MV-4-11 (cell line): ENCODE measurements at places on chromosomes 4 and X.
A peak's percentile ranks its signal among the peaks of the same experiment; 100 is the strongest.

DNA sequence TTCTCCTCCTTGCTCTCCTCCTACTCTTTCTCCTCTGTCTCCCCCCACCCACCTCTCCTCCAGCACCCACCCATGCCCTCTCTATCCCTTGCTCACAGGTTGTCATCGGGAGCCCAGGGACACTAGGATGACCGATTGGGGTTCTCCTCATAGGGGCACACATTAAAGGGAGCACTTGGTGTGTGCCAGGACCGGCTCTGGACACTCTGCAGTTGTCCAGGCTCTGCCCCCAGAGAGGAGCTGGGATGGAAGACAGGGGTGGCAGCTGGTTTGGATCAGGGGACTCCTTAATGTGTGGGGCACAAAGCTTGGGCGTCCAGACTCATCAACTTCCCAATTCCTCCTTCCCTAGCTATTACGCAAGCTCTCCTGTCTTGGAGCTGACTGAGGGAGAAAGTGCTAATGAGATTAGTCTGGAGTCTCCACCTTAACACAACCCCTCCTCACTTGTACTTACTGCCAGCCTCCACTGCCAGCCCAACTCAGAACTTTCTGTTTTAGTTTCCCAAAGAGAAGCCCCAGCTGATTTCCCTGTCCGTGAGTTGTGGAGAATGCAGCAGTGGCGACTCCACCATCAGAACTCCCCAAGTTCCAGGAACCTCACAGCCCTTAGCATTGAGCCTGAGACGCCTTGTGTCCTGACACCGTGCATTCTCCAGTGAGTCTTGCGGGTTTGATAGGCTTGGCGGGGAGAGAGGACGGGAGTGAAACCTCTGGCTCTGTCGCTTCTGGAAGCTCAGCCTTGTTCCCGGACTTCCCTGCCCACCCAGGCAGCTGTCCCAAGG is 52.2 kb downstream of the CXorf49B start:
- no peak for DNase-seq

- peak; percentile 98 for DNase-seq
These were observed 57.3 kb upstream of the AP1S2 start for GRCh38 chrX:15911734-15912550.

DNA sequence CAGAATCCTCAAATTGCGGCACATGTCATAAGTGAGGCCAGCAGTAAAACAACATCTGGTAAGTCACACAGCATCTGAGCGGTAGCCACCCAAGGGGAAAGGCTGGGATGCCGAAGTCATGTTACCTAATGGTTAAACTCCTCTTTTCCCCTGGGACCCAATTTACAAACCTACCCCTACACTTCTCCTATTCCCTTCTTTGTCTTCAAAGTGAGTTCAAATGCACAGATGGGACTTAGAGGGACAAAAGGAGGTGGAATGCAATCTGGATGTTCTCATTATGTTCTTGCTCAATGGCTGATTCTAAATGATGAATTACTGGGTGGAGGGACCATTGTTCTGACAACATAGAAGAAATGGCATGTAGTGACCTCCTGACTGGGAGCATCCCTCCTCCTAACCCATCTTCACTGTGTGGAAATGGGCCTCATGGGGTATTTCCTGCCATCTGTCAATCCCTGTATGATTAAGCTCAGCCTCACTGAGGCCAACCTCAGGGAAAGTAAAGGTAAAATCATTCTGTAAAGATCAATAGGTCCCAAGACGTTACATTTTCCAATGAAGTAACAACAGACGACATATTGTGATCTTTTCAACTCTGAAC is 8.5 kb downstream of the CD40LG start:
- no peak for DNase-seq

DNA sequence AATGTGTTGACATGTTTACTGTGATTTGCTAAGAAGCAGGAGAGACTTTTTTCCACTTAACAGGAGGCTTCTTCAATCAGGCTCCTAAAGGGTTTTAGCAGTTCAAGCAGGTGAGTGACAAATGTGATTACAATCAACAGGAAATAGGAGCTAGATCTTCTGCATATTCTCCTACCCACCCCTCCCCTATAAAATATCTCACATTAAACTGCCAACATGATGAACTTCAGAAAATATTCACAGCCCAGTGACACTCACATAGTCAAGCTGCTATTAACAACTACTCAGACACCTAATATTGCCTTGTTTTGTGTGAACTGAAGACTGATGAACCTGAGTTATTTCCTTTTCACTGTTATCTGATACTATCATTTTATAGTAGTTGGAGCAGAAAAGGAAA is 55.9 kb upstream of the ANTXR2 start:
- DNase-seq: no peak

DNA sequence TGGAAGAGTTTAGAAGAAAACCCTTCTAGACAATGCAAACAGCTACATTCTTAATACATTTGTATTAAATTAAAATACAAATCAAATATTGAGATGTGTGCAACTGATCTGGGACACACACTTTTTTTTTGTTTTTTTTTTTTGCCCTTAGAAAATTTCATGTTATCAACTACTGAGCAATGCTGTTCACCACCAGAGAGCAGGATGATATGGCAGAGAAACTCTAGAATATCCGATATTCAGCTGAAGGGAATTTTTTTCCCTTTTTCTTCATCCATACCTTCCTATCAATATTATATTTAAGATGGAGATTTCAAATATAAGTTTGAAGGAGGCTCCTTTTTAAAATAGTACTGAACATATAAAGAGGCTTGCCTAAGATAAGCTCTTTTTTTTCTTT is 1.0 kb downstream of the NDST3 start:
- no peak for DNase-seq

- DNase-seq: peak; percentile 80
These were observed 8.5 kb upstream of the PTTG2 start for GRCh38 chr4:37951461-37952352.

DNA sequence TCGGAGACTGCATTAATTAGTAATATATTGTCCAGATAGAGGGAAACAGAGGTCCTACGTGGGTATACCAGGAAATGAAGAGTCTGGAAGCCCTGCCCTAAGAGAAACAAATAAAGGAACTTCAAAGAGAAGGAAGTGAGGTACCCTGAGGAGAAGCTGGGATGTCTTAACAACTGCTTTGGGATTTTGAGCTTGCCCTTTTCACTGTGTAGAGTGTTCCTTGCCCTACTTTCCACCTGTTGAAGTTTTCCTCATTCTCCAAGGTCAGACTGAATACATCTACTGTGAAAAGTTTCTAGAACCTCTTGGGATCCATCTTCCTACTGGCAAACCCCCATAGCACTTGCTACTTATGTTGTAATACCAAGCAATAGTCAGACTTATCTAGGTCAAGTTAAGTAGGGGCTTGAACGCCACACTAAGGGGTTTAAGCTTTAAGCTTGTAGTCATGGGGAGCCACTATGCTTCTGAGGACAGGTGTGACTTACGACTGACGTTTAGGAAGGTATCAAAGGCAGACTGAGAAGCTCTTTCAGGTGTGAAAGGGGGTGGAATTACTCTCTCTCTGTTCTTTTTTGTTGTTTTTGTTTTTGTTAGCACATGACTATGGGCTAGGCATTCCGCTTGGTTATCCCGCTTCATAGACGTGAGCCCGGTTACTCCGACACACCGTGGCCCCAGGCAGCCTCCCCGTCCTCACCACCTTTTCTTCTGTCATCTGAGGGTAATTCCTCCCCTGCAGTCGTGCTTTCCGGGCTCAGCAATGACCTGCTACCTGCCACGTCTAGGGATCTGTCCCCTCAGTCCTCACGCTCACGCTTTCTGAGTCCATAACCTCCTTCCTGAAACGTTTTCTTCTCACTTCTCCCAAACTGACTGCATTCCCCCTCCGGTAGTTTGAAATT is 959 bp upstream of the REST start:
- DNase-seq: peak; percentile 19

DNA sequence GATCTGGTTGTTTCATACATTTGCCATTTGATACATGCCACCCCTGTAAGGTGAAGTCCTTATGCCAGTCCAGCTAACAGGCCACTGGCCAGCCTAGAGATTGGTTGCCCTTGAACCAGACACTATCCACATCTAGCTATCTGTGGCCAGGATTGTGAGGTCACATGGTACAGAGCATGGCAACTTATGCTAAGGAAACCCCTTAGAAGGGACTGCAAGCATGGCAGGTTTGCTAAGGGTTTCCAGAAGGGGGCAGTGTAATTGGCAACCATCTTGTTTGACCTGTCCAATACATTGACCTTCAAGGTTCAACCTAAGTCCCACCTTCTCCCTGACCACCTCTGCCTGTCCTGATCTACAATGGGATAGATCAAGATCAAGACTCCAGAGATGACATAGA is 47.5 kb downstream of the SMC1A start:
- peak; percentile 44 for DNase-seq

GRCh38 chrX:132489578-132490419 is 961 bp upstream of the MBNL3 start:
- peak; percentile 5 for DNase-seq

DNA sequence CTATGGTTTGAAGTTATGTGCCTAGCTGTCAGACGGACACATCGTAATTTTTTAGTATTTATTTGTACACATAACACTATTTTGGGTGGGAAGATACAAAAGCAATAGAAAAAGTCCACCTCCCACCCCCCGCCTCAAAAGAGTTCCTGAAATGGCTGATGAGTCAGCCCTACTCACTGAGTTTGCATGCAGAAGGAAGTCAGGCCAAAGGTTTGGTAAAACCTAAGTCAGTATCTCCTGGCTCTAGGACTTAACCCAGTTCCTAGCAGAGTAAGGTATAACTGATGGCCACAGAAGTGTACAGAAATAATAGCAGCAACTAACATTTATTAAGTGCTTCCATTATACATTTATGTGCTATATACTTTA is 2.9 kb upstream of the KLHL2 start:
- DNase-seq: peak; percentile 46

DNA sequence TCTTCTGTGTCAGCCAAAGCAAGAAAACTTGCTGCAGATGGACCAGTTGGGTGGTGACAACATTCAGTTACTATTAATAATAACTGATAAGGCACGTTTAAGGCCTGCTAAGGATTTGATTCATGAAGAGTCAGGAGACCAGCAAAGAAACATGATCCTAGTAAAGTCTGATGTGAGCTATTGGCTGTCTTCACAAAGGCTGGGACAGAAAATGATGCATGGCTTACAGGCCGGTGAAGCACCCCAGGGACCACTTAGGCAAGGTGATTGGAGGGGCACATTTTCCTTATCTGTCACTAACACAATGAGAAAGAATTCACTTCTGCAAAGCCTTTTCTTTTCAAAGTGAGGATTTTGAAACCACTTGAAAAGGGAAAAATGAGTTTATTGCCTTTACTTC is 65.4 kb upstream of the TRPC3 start:
- DNase-seq: no peak

- no peak for DNase-seq
These were observed 488.5 kb downstream of the RPA4 start for GRCh38 chrX:97372001-97372766.

DNA sequence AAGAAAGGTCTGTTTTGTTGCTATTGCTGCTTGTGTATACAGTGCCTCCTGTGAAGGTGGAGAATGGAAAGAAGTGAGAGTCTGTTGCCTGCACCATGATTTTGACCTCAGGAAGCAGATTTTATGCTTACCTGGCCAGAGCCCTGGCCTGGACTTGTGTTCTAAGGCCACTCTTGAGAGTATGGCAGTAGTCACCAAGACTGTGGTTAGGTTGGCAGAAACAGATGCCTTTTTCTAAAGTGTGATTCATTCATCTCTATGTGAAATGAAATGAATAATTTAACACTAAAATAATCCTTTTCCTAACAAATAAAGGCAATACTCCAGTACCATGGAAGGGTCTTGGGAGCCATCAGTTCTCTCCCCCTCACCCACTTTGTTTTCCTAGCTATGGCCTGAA is 161.8 kb downstream of the DCLK2 start:
- no peak for DNase-seq

DNA sequence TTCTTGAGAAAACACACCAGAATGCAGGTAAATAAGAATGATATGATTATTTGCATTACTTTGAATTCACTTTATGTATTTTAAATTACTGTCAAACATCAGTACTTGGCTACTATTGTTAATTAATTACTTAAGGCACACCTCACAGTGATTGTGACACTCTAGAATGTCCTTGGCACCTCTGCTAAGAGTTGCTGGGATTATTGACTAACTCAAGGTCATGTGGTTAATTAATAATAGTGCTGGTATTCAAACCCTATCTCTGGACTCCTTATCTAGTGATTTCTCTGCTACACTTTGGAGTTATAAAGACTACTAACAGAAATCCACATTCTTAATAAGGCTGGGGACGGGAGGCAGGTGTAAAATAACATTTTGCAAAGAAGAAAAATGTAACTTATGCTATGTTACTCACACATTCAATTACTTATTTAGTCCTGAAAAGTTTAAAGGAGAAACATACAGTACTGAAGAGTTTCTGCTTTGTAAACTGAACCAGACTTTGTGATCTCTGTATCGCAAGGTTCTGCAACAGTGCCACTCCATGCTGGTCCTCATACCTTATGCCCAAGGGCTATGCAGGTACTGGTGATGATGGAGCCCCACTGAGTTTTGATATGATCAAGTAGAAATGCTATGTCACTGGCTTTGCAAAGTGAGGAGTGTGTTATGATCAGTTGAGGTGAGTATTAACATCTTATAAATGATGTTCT is 242.7 kb downstream of the MID1IP1 start:
- no peak for DNase-seq

DNA sequence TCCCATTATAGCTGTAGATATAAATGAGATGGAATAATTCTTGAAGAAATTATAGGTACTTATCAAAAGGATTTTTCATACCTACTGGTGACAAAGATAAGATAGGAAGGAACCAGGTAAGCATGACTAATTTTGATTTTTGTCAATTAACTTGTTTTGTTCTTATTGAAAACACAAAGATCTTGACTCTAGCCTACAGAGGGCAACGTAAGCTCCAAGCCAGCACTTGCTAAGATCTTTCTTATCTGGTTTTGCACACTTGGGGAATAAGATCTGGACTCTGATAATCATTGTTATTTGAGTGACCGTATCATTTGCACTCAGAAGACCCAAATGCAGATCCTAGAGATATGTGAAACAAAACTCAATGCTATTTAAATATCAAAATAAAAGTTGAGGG is 223.4 kb downstream of the VEGFC start:
- no peak for DNase-seq

DNA sequence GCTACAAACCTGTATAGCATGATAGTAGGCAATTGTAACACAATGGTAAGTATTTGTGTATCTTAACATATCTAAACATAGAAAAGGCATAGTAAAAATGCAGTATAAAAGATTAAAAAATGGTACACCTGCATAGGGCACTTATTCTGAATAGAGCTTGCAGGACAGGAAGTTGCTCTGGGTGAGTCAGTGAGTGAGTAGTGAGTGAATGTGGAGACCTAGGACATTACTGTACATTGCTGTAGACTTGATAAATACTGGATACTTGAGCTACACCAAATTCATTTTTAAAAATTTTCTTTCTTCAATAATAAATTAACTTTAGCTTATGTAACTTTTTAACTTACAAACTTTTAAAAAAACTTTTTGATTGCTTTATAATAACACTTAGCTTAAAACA is 68.2 kb upstream of the MAML3 start:
- no peak for DNase-seq

DNA sequence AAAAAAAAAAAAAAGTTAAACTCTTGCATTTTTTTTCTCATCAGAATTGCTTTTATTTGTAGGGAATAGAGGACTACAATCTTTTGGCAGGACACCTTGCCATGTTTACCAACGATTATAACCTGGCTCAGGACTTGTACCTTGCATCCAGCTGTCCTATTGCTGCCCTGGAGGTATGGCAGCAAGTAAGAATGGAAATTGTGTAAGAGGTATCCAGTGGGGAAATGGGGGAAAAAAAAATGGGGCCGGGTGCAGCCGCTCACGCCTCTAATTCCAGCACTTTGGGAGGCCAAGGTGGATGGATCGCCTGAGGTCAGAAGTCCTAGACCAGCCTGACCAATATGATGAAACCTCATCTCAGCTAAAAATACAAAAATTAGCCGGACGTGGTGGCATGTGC is 49.8 kb downstream of the WDR19 start:
- DNase-seq: no peak

- DNase-seq: no peak
These were observed 58.1 kb downstream of the NBDY start for GRCh38 chrX:56786889-56787733.
